ENCODE measurements at places on chromosomes 3 and 15.

DNA sequence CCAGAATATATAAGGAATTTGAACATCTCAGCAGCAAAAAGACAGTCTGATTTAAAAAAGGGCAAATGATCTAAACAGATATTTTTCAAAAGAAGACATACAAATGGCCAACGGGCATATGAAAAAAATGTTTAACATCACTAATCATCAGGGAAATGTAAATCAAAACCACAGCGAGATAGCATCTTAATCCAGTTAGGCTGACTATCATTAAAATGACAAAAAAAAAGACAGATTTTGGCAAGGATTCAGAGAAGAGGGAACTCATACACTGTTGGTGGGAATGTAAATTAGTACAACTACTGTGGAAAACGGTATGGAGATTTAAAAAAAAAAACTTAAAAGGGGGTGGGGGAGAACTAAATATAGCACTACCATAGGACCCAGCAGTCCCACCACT lies 47.9 kb downstream of the RNF13 start:
- DNase-seq = no peak

GRCh38 chr3:46208167-46208704 lies at the start of gene CCR1:
CCR1 (minus strand) TSS chr3:46208313; CDS start chr3:46204313, 4,000 bp downstream.
- peak; percentile 59 for DNase-seq

DNA sequence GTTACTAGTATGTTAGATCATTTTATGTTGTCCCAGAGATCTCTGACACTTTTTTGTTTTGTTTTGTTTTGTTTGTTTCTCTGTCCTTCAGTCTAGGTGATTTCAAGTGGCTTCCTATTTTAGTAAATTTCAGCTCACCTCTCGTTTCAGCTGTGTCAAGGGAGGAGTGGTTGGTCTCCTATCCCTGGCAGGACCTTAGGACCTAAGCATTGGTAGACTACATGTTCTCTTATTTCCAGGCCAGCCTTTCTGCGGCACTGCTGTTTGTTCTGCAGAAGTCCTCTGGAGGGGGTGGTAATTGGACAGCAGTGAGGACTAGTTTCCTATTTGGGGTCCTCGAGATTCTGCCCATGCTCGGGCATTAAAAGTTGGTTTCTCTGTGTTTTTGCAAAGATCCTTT lies 31.8 kb downstream of the MGA start:
- DNase-seq = no peak

DNA sequence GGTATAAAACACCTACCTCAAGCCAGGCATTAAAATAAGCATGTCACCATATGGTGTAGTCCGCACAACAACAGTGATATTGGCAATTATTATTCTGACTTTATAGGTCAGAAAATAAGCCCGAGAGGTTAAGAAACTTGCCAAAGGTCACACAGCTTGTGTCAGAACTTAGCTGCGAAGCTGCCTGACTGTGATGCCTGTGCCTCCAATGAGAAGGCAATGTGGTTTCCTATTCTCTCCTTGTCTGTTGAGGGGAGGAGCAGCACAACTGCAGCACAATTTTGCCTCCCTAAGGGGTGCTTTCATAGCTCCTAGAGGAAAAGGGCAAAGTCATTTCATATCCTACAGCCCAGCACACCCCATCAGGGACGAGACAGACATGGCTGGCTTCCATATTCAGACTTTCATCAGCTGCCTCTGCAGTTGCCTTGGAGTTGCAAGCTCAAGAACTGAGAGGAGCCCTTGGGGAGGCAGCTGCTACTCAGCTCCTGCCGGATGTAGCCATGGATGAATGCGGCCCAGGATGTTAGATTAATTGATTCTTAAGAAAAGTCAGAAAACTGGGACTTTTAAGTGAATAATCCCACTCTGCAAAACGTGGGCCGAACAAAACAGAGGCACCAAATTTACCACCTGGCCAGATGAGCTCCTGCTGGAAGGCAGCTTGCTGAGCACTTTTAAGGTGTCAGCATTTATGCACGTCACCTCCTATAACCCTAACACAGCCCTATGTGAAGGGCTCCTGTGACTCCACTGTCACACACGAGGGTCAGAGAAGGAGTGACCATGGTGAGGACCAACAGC lies 38.5 kb downstream of the MYO5C start:
- DNase-seq = no peak

- no peak for DNase-seq
These were observed 53.3 kb upstream of the FOXB1 start for GRCh38 chr15:59950603-59951388.

DNA sequence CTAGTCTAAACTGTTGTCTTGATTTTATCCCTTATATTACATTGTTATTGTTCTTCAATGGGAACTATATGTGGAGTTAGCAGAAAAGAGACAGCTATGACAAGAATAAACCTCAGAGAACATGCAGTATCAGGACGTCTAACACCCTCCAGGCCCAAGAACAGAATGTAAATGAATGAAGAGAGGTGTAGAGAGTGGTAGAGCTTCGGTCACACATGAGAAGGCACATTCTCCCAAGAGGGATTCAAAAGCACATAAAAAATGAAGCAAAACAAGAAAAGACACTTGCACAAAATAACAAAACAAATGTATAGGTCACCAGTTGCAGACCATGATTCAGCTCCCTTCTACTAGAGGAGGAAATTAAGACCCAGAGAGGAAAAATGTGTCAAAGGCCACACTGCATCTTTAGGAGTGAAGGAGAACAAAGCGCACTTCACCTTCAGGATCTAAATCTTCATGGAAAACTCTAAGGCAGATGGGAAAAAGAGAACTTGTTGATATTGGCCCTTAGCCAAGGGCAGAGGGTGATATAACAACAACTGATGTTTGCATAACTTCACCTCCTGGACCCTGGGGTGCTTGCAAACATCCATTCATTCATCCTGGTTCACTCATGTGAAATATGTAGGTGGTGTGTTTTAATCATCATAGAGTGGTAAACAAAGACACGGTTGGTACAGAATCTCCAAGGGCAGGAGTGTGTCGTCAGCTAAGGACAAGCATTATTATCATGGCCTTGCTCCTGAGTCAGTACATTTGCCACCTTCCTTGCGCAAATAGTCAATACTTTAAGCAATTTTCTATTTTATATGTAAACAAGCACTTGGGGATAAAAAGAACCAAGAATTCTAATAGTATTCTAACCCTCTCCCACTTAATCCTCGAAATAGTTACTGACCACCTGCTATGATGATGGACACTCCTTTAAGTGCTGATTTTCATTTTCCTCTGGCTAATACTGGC lies 8.8 kb downstream of the NEK10 start:
- DNase-seq = no peak

- DNase-seq = no peak
These were observed 7.1 kb downstream of the SEMA7A start for GRCh38 chr15:74426404-74427281.

GRCh38 chr3:39962581-39962980 lies 153.2 kb downstream of the MYRIP start:
- DNase-seq = no peak

DNA sequence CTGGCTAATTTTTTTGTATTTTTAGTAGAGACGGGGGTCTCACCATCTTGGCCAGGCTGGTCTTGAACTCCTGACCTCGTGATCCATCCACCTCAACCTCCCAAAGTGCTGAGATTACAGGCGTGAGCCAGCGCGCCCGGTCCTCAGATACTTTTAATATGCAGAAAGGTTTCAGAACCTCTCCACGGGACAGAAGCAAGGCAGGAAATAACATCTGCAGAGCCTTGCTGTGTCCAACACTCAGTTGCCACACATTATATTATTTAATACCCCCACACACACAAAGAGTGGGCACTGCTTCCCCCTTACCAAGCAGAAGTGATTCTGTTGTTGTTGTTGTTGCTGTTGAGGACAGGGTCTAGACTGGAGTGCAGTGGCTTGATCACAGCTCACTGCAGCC lies 28.0 kb downstream of the OSBPL10 start:
- no peak for DNase-seq

DNA sequence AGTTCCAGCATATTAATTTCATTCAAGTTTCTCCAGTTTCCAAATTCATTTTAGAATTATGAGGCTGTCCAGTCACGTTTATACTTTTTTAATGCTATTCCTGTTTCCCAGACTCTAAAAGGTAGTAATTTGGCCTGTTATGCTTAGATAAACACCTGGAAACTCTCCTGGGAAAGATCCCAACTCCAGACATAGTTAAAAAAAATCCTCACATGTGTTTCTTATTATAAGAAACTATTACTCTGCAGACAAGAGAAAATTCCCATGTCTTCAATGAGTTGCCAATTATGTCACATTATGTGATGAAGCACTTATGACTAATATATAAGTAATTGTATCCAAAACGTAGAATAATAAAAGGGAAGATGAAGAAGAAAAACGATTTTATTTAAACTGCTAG lies 137.1 kb upstream of the TMC3 start:
- DNase-seq = no peak

DNA sequence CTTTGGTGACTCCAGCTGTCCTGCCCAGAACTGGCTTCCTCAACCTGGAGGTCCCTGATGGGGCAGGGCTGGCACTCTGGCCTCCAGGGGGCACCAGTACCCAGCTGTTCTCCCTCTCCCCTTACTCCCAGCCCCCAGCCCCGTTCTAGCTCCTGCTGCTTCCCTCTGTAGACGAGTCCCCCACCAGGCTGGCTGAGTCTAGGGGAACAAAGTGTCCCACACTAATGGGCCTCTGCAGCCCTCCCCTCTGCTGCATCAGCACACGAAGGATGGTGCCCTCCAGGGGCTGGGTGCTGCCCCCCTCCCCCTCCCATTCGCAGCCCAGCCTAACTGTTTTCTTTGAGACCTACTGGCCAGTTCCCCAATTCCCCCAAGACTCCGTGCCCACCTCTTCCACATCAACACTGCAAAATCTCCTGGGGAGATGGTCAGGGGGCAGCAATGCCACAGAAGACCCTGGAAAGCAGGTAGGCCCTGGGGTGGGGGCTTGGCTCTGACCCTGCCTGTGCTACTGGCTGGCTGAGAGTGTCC lies 4.2 kb downstream of the RHCG start:
- DNase-seq = peak; percentile 10

GRCh38 chr3:85592256-85592655 lies 633.5 kb downstream of the CADM2 start:
- no peak for DNase-seq

Data from activated CD4-positive, alpha-beta T cell treated with anti-CD3 and anti-CD28 coated beads, Interleukin-2, amount 50 U/mL, for 48 hours (primary cell).